ENCODE measurements at places on chromosomes 6 and 20.

- no peak for DNase-seq
These were observed 14.8 kb downstream of the C20orf96 start for GRCh38 chr20:275791-276190.

DNA sequence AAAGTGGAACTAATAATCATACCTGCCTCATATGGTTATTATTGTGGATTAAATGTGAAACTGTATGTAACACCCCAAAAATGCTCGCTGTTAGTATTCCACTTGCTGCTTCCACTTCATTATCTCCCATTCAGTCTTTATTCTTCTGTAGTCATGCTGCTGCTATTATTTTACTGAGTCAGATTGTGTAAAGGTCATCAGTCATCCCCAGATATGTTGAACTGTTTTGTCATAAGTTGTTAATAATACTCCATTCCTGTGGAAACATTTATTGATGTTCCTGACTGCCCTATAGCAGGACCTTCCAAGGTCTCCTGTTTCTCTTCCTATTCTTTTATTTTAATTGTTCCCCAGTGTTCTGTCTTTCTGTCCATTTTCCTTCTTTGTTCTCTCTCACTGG, 1148.3 kb downstream of the EPHA7 start:
- no peak for DNase-seq

GRCh38 chr6:12291071-12291838, 1.1 kb downstream of the EDN1 start:
- DNase-seq: no peak

- no peak for DNase-seq
These were observed 24.7 kb downstream of the PCK1 start for GRCh38 chr20:57585466-57586213.

DNA sequence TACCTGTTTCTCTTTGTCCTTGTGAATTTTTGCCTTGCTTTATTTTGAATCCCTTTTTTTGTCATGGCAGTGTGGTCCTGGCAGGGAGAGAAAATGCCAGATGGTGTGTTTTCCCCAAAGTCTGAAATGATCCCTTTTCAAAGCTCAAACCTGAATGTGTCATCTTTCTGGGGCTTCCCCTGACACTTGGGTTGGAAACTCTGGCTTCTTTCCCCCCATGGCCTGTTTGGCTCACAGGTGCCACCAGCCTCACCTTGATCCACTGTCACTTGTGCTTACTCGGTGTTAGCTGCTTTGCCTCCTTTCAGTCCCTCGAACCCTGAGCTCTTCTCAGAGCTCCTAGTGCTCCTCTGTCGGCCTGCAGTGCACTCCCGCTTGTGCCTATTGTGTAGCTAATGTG, 22.3 kb downstream of the MYBL2 start:
- DNase-seq: no peak

DNA sequence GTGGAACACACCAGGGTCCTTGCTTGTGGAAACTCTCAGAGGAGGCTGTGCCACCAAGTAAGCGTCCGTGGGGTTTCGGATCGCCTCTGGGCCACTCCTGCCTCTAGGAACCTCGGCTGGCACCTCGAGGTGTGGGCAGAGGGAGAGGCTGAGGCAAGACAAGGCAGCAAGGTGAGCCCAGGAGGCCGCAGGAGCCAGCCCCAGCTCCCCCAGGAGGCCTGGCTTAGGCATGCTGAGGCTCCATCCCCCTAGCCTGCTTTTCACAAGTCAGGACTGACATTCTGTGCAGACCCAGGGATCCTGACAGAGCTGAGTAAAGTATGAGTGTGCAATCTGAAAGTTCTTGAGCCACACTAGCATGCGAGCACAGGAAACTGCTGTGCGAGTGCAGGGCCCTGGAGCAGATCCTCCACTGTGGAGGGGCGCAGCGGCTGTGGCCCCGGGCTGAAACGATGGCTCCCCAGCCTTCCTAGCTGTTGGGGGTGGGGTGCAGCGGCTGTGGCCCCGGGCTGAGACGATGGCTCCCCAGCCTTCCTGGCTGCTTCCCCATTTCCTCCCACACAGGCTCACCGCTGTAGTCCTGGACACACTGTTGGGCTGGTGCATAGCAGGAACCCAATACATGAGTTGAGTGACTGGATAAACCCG, 75.2 kb upstream of the CD93 start:
- DNase-seq: no peak

DNA sequence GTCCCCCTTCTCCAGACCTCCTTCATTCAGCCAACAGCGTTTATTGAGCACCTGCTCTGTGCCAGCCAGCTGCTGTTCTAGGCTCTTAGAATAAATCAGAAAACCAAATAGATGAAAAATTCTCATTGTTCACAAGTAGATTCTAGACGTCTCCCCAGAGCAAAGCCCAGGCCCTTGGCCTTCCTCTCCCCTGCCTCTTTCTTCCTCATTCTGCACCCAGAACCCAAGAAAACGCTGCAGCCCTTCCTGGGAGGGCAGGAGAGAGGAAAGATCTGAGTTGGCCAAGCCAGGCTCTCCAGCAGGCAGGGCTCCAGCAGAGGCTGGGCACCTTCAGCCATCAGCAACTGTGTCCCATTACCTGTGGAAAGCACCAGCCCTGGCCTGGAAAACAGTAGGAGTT, 12.0 kb upstream of the BPI start:
- no peak for DNase-seq

DNA sequence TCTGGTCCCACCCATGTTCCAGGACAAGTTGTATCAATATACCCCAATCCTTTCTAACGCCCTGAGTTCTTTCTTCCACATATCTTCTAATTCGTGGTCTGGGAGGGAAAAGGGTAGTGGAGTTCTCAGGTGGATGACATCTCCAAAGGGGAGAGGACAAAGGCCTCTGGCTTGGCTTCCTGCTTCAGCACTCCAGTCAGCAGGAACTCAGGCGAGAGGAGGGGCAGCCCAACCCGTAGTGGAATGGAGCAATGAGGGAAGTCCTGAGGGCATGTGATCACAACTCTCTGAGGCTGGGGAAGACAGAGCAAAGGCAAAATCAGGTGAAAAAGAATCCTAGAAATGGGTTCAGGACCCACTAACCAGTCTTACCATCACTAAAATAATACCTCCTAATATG, 9.6 kb upstream of the NRM start:
- DNase-seq: no peak

- no peak for DNase-seq
These were observed 61.1 kb upstream of the GATA5 start for GRCh38 chr20:62536871-62537401.

DNA sequence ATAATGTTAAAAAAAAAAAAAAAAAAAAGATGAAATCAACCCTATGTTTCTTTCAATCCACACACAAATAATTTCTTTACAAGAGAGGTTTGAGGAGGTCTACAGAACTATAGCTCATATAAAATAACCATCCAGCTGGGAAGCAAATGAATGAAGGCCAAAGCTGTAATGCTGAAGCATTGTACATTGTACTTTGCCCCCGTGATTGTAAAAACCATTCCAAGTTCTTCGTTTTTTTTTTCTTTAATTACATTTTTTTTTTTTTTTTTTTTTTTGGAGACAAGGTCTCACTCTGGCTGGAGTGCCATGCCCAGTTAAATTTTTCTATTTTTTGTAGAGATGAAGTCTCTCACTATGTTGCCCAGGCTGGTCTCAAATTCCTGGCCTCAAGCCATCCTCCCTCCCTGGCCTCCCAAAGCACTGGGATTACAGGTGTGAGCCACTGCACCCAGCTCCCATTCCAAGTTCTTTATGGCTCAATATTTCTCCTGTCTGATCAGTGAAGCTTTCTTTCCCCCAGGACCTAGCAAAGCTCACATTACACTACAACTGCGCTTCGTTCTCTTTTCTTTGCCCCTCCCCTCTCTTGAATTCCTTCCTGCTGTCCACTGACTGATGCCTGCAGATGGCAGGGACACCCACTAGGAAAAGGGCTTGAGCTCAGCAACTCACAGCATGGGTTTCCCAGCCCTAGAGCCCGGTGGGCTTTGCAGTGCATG, 53.0 kb upstream of the NOP56 start:
- DNase-seq: no peak

DNA sequence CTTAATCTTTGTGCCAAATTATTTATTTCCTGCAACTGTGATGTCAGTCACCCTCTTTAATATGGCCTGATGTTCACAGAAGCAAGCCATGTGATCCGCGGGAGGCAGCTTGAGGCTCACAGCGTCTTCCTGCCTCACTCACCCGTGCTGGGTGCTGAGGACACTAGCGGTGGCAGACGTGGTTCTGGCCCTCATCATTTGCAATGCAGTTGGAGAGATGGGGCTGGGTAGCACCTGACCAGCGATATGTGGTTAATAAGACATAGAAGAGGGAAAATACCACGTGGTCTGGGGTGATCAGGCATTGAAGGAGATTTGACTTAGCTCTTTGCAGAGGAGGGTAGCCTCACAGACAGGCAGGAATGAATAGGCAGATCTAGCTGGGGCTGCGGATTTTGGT, 264.7 kb downstream of the TMEM242 start:
- DNase-seq: no peak

DNA sequence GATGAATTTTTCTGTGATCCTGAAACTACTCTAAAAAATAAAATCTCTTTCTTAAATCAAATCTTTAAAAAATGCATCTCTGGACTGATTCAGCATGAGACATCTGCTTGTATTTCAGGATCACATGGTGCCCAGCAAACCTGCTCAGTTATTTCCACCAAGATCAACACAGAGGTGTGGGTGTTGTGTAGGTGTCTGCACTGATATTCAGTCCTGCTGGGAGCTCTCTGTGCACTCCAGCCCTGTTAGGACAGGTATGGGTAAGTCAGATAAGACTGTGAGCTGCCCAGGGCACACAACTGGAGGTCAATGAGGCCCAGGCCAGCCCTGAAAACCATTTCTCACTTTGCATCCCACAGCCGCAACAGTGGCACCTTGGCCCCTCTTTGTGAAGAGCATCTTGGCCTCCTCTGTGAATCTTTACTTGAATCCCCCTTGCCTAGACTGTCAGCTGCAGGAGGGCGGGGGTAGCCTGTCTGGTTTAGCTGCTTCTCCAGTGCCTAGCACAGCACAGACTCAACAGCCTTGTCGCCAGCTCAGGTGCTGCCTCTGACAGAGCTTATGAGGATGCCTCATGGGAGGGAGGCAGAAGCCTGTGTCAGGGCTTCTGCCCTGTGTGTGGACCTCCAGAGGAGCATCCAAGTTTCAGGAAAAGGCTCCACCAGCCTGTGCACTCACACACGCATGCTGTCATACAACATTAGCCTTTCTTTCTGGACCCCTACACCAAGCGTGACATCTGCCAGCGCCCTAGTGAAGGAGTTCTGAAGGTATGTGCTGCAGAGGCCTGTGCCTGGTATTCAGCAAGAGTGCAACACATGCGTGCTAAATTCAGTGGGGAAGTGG, 187.6 kb upstream of the CST7 start:
- no peak for DNase-seq

GRCh38 chr20:52244702-52245101, 53.1 kb upstream of the ZFP64 start:
- DNase-seq: no peak
